ENCODE measurements at places on chromosomes 5 and 9.
A peak's percentile ranks its signal among the peaks of the same experiment; 100 is the strongest.

- no peak for DNase-seq
Measured at GRCh38 chr5:89064054-89064453, 181.1 kb upstream of the MEF2C start.

- no peak for DNase-seq
Measured at GRCh38 chr9:118129541-118129940, 425.3 kb downstream of the TLR4 start.

GRCh38 chr5:160788102-160788660 lies 63.8 kb downstream of the ATP10B start:
- DNase-seq: no peak

GRCh38 chr5:151721087-151721646 lies 34.5 kb upstream of the SPARC start:
- no peak for DNase-seq

- no peak for DNase-seq
Measured at GRCh38 chr5:120677481-120677880, 213.4 kb downstream of the PRR16 start.

GRCh38 chr9:124040186-124040931 lies 28.8 kb downstream of the LHX2 start:
- DNase-seq: no peak

GRCh38 chr5:67058998-67059743 lies 137.4 kb downstream of the CD180 start:
- no peak for DNase-seq

DNA sequence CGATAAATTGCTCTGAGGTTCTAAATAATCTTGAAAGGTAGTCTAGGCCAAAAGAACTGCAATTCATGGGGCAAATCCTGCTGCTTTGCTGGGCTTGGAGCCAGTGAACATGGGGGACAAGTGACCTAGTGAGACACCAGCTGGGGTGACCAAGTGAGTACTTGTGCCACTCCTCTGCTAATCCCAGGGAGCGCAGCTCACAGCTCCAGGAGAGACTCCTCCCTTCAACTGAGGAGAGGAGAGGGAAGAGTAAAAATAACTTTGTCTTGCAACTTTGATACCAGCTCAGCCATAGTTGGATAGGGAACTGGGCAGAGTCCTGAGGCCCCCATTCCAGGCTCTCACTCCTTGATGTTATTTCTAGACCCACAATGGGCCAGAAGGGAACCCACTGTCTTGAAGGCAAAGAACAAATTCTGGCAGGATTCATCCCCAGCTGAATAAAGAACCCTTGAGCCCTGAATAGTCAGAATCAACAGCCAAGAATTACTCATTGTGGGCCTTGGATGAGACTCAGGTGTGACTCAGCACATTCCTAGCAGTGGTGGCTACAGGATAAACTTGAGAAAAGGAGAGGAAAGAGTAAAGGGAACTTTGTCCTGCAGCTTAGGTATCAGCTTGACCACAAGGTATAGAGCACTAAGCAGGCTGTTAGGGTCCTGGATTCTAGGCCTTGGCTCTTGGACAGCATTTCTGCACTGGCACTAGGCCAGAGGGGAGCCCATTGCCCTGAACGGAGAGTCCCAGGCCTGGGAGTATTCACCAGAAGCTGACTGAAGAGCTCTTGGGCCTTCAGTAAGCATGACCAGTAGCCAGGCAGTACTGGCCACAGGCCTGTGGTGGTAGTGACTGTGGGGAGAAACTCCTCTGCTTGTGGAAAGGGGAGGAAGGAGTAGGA lies 288.3 kb upstream of the CDH18 start:
- no peak for DNase-seq

GRCh38 chr5:81855591-81855990 lies 104.7 kb upstream of the SSBP2 start:
- DNase-seq: no peak

DNA sequence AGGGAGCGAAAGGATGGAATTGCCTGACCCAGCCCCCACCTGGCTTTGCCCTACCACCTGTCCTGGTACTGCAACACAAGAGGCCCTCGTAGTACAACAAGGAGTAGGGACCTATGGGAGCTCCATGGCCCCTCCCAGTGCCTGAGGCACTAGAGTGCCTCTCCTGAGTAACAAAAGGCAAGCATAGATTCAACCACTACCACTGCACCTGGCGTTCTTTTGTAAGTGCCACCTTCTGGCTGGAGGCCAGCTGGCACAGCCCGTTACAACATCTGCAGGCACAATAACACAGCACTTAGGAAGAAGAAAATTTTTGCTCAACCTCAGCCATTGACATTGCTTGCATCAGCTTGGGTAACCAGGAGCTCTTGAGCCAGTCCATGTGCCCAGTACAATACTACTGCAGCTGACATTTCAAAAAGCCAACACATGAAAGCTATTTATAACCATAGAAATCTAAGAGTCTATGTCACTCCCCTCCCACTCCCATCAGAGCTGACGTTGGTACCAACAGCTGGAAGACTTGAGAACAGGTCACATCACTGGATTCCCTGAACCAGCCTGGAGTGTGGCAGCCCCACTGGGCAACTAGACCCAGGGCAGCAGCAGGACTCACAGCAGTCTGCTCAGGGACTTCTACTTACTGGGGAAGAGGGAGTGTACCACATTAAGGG lies 17.7 kb upstream of the FAM174A start:
- DNase-seq: peak; percentile 98

GRCh38 chr9:95182854-95183563 lies 134.5 kb downstream of the FANCC start:
- no peak for DNase-seq

DNA sequence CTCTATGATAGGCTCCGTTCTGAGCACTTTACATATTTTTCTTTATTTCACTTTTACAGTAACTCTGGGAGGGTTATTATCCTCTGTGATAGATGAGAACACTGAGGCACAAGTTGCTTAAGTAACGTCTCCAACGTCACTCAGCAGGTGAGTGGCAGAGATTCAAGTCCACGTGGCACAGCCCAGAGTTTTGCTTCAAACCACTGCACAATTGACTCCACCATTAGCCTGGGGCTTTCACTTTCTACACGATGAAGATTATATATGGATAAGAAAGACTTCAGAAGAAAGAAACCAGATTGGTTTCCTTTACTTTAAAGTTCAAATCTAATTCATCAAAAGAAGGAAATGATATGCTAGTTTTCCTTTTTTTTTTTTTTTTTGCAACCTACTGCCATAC lies 245.9 kb downstream of the SYK start:
- no peak for DNase-seq

GRCh38 chr5:154475591-154476353 lies 2.3 kb downstream of the HAND1 start:
- DNase-seq: no peak

- DNase-seq: no peak
Measured at GRCh38 chr5:135036405-135036804, 2.4 kb upstream of the PITX1 start.

GRCh38 chr5:151298063-151298855 lies 5.3 kb downstream of the SLC36A3 start:
- DNase-seq: no peak

All from NCI-H1436 treated with DMSO at 0.1 percent for 48 hours (cell line).